Naive thymus-derived CD4-positive, alpha-beta T cell (primary cell): ENCODE measurements at places on chromosomes 7 and 10. TPM values are rescaled to one million over a fixed set of nuclear protein-coding genes. Genes with fewer than 3 reads are reported as not detected.

Gene PODXL
- 0.14 TPM for polyA plus RNA-seq

Gene TAS2R41
- polyA plus RNA-seq, result not detected

Gene GIMAP4
- polyA plus RNA-seq, result 405 TPM

Gene CHCHD1
- 49.6 TPM for polyA plus RNA-seq

Gene C10orf105
- not detected for polyA plus RNA-seq

Gene FANK1
- polyA plus RNA-seq, result not detected

Gene HILPDA
- polyA plus RNA-seq, result 2.5 TPM

Gene AKR1C4
- polyA plus RNA-seq, result not detected

Gene FKBP6
- not detected for polyA plus RNA-seq

Gene CFAP58
- not detected for polyA plus RNA-seq

Gene CAMK2G
- polyA plus RNA-seq, result 5.6 TPM

Gene GRID2IP
- not detected for polyA plus RNA-seq

Gene HMX3
- polyA plus RNA-seq, result not detected

Gene VPS37D
- not detected for polyA plus RNA-seq

Gene GATA3
- polyA plus RNA-seq, result 30.9 TPM

Gene FGFR2
- polyA plus RNA-seq, result not detected

Gene ANXA8L1
- polyA plus RNA-seq, result not detected

Gene ERVW-1
- polyA plus RNA-seq, result not detected

Gene EN2
- not detected for polyA plus RNA-seq

Gene ALOX5
- 4.1 TPM for polyA plus RNA-seq

Gene ZNF212
- 5.9 TPM for polyA plus RNA-seq

Gene TYW1B
- 2.8 TPM for polyA plus RNA-seq

Gene CCT6A
- polyA plus RNA-seq, result 78.9 TPM

Gene CYP3A7
- not detected for polyA plus RNA-seq

Gene FGF8
- not detected for polyA plus RNA-seq

Gene ATG9B
- 49.4 TPM for polyA plus RNA-seq

Gene NUTM2E
- polyA plus RNA-seq, result not detected

Gene ASB10
- not detected for polyA plus RNA-seq

Gene CISD1
- 60.4 TPM for polyA plus RNA-seq

Gene TBC1D12
- not detected for polyA plus RNA-seq

Gene RNF148
- polyA plus RNA-seq, result not detected

Gene BTBD16
- not detected for polyA plus RNA-seq

Gene HOXA6
- not detected for polyA plus RNA-seq

Gene HTR7
- not detected for polyA plus RNA-seq

Gene NAT16
- polyA plus RNA-seq, result not detected

Gene SUN3
- polyA plus RNA-seq, result not detected

Gene CASTOR2
- polyA plus RNA-seq, result 1.5 TPM

Gene EVX1
- not detected for polyA plus RNA-seq

Gene IL2RA
- polyA plus RNA-seq, result 3.0 TPM

Gene TRIL
- not detected for polyA plus RNA-seq

Gene ITGA8
- not detected for polyA plus RNA-seq

Gene VAX1
- polyA plus RNA-seq, result not detected

Gene PDGFA
- polyA plus RNA-seq, result not detected

Gene ZNF25
- 4.3 TPM for polyA plus RNA-seq

Gene VWDE
- 0.13 TPM for polyA plus RNA-seq

Gene ANLN
- not detected for polyA plus RNA-seq

Gene ZNF722
- not detected for polyA plus RNA-seq

Gene CNPY1
- not detected for polyA plus RNA-seq

Gene GPER1
- 0.47 TPM for polyA plus RNA-seq

Gene CPXM2
- polyA plus RNA-seq, result not detected

Gene SPDYE1
- polyA plus RNA-seq, result 0.21 TPM
